ENCODE measurements at places on chromosomes 6 and 20. TPM values are rescaled to one million over a fixed set of nuclear protein-coding genes. Genes with fewer than 3 reads are reported as not detected.

The XKR7 gene
- total RNA-seq = not detected

The MATN4 gene
- 0.13 TPM for total RNA-seq

The TINAG gene
- 1.8 TPM for total RNA-seq

GRCh38 chr6:139784222-139784769 lies 409.8 kb upstream of the CITED2 start:
- no peak for DNase-seq

DNA sequence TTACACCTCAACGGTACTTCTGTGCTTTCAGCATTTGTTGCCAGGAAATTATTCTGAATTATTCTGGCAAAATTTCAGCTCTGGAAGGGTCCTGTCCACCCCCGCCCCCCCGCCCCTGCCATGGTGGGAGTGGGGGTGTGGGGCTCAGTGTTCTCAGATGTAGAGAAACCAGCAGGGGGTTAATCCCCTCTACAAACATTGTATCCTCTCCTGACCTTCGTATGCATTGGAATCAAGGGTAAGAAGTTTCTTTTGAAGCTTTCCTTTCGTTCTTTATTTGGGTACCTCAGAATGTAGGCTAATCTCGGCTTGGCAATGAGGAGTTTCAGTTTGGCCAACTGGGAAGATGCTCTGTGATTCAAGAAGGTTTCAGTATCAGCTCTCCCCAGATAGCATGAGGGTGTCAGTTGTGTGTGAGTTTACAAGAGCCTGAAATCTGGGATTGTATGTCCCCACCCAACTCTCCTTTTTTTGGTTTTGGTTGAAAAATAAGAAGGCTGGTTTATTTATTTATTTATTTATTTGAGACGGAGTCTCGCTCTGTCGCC lies 25.5 kb upstream of the OLIG3 start:
- DNase-seq = no peak

DNA sequence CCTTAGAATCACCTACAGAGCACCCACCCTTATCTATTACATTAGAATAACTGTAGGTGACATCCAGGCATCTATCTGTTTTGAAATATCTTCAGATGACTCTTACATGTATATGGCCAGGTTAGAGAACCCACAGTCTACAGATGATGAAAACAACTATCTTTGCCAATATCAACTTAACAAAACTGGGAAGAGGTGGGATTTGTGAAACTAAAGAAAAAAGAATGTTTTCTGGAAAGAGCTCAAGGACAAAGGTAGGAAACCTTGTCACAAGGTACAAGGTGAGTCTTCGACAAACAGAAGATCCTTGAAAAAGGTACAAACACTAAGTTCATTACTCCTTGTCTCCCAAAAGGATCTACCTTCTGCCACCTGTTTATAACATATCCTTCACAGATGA lies 47.0 kb upstream of the DST start:
- DNase-seq = no peak

GRCh38 chr20:33945391-33946081 lies 48.2 kb upstream of the RALY start:
- no peak for DNase-seq

DNA sequence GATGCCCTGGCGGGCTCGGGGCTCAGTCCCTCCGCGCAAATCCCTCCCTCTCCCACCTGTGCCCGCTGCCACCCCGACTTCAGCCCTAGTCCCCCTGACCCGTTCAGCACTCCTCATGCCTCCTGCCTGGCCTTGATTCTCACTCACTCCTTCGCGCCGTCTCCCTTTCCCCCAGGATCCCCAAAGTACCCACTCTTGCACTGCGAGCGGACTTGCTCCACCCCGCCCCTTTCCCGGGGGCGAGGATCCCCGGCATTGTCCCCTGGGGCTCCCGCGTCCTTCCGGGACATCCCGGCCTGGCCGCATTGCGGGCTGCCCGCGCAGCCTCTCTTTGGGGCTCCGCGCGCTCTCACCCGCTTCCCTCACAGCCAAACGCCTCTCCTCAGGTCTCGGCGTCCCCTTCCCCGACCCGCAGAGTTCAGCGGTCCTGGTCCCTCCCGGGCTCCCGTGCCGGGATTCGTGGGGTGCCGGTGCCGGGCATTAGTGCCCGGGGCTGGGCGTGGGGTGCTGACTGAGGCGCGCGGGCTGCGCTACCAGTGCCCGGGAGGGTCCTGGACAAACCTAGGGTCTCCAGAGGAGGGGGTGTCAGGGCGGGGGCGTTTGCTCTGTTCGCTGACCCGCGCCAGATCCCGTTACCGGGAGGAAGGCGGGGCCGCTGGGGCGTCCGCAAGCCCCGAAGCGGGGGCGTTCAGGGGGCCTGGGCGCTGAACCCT lies 45.5 kb upstream of the SUPT3H start:
- DNase-seq = no peak

DNA sequence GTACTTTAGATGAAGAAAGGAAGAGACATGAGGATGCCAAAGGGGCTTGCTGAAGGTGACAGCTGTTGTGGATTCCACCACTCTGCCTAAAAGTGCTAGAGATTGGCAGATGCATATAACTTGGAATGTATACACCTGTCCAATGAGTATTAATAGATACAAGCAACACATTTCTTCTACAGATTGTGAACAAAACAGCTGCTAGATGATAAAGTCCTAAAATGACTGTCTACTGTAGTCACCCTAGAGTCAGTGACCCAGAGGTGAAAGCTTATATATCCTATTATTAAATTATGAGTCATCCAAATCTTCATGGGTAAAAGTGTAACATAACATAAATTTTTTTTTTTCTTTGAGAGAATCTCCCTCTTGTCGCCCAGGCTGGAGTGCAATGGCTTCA lies 5.2 kb downstream of the RNF217 start:
- DNase-seq = no peak

DNA sequence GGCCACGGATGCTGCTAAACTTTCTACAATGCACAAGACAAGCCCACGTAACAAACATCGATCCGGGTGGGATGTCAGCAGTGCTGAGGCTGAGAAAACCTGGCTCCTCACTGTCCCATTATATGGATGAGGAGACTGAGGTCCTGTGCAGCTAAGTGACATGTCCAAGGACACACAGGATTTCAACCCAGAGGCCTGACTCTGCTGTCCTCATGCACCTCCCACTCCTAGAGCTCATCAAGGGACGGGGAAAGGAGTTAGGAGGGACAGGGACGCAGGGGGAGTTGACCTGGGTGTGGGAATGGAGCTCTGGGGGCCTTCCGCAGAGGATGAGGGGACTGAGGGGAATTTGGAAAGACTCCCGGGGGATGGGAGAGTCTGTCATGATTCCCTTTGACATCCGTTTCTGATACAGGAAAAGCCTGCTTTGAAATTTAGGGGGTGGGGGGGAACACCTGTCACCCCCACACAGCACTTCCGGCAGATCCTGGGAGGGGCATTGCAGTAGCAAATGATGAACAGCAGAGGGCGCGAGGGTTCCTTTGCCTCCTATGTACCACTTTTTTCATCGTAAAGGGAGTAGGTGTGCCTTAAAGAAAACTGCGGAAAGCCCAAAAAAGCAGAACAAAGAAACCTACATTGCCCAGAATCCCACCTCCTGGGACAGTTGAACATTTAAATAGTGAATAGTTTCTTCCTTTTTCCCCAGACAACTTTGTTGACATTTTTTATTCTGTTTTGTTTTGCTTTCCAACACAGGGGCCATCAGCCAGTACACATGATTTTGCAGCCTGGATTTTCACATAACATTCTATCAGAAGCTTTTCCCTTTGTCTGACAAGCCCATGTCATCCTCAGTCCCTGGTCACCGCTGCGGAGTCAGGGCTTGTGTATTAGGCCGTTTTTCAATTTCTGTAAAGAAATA lies 48.6 kb downstream of the SLC2A10 start:
- peak; percentile 90 for DNase-seq

DNA sequence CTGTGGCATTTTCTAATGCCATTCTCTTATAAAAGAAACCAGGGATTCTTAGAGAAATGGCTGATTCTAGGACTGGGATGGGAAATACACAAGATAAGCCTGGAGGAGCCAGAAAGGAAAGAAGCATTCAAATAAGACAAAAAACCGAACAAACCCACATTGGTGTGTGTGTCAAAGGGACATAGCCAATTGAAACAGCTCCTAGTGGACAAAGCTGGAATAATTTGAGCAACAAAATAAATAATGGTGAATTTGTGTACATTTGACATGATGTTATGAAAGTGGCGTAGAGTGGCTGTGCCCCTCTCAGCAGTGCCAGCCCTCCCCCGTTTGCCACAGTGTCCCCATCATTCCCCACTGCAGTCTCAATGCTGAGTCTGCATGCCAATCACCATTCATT lies 55.5 kb downstream of the B3GAT2 start:
- peak; percentile 22 for DNase-seq

All from HT-29 (cell line).